Right hindlimb (tissue), 1 donor: ENCODE measurements at places on chromosomes 7 and 10.

DNA sequence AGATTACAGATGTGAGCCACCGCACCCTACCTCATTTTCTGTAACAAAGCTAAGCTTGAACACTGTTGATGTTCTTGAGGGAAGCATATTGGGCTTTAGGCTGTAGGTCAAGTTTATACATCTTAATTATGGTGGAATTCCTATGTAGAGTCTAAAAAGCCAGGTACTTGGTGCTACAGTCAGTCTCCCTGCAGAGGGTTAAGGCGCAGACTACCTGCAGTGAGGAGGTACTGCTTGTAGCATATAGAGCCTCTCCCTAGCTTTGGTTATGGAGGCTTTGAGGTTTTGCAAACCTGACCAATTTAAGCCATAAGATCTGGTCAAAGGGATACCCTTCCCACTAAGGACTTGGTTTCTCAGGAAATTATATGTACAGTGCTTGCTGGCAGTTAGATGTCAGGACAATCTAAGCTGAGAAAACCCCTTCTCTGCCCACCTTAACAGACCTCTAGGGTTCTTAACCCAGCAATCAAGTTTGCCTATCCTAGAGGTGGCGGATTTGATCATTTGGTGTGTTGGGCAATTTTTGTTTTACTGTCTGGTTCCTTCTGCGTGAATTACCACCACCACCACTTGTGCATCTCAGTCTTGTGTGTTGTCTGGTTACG lies 6.0 kb downstream of the PPIA start:
- no peak for DNase-seq

- no peak for DNase-seq
These were observed 8.7 kb upstream of the BHLHA15 start for GRCh38 chr7:98202367-98203195.

GRCh38 chr7:44973610-44974401 lies 5.0 kb downstream of the MYO1G start:
- DNase-seq = no peak

DNA sequence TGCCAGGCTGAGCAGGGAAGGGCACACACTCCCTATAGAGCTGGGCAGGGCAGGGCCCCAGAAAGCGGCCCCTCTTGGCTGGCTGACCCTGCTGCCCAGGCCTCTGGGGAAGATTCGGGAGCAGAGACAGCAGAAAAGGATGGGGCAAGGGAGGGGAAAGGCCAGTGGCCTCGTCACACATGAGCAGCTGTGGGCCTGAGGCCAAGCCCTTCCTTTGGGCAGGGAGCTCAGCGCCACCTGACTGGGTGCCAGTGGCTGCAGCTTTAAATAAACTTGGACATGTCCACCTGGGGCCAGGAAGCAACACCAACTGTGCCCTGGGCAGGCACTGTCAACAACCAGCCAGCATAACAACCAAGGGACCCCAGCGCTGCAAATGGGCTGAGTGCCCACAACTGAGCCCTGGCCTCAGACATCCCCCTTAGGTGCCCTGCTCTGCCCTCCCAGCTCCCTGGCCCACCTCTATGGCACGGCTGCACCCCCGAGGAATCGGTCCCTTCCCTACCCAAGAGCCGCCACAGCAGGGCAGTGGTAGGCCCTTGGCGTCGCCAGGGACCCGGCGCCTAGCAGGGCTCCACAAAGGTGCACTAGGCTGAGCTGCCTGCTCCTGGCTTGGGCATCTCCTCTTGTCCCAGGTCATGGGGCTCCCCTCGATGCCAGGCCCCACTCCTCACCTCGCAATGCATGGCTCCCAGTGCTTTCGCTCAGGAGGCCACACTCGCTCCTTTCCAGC lies 2.6 kb downstream of the CAMK2B start:
- no peak for DNase-seq

DNA sequence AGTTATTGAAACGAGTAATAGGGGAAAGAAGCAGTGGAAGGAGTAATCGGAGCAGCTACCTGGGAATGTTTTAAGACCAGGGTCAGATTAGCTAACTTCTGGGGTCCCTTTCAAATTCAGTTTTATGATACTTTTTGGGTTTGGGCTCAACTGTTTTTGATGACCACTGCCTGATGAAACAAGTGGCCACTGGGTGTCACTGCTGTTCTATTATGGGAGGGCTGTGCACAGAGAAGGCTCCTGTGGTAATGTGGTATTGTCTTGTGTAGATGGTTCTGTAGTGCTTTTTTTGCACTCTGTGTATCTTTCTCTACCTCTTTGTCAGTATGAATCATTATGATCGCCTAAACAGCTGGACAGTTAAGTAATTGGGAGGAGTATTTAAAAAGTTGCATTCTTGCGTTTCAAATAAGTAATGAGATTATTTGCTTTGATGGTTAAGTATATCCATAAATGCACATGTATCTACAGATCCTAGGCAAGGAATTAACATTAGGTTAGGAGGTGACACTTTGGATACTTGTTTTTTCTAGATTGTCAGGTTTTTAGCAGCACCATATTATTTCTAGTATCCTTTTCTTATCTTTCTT lies 128.4 kb downstream of the ABCA13 start:
- DNase-seq = peak; percentile 70

GRCh38 chr10:17430647-17431355 lies 23.6 kb downstream of the ST8SIA6 start:
- peak; percentile 81 for DNase-seq

DNA sequence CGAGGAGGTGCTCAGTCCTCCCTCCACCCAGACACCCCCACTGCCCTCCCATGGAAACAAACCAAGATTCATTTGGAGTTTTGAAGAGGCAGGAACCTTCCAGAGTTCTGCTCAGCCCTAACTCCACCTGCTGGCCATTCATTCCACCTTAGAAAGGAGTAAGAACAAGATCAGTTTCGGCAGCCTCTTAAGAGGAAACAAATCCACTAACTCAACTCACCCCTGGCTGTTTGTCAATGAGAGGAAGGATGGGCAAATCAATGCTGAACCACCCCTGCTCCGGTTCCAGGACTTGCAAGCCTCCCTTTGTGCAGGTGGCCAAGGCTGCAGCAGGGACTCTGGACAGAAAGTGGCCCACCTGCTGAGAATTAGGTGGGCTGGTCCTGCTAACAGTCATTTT lies 26.2 kb downstream of the CCDC3 start:
- no peak for DNase-seq

DNA sequence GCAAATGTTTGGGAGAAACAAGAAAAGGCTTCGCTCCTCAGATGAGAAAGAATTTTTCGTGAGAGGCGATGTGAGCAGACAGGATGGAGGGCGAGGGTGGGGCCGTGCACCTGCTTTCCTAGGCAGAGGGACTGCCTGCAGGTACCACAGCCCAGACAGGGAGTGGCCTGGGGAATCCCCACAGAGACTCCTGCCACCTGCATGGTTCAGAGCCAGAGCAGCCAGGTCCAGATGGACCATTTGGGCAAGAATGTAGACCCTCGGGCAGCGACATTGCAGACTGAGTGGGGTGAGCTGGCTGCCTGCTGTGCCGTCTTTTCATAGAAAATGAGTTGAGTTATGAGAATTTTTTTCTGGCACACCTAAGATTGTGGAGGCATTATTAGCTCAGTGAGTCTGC lies 216.8 kb downstream of the SNX10 start:
- DNase-seq = no peak

GRCh38 chr7:134703782-134704181 lies 57.1 kb downstream of the BPGM start:
- no peak for DNase-seq

DNA sequence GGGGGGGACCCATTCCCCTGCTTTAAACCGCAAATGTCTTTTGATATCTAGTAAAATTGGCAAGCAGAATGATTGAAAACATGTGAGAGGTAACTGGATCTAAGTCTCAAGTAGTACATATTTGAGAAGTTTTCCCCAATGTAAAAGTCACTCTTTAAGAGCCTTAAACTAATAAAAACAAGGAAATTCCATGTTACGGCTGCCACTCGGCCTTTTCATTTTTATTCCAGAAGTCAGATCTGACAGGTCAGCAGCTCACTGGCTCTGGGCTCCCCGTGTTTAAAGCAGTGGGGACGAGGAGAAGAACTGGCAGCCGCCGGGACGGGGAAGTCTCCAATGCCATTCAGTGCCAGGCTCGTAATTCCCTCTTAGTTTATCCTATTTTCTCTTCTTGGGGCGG lies 80.7 kb downstream of the CUX1 start:
- DNase-seq = no peak

DNA sequence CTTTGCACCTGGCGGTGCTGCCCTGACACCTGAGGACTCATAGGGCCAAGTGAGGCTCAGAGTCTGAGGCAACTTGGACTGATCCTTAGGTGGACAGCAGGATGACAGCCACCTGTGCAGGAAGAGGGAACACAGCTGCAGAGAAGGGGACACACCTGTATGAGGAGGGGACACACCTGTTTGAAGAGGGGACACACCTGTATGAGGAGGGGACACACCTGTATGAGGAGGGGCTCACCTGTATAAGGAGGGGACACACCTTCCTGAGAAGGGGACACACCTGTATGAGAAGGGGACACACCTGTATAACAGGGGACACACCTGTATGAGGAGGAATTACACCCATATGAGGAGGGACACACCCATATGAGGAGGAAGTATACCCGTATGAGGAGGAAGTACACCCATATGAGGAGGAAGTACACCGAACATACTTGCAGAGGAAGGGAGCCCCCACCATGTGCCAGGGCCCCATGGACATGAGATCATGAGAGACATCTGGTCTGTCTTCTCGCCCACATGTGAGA lies 285.9 kb downstream of the ADARB2 start:
- no peak for DNase-seq

- DNase-seq = no peak
These were observed 59.8 kb downstream of the GRID1 start for GRCh38 chr10:86306628-86307278.

DNA sequence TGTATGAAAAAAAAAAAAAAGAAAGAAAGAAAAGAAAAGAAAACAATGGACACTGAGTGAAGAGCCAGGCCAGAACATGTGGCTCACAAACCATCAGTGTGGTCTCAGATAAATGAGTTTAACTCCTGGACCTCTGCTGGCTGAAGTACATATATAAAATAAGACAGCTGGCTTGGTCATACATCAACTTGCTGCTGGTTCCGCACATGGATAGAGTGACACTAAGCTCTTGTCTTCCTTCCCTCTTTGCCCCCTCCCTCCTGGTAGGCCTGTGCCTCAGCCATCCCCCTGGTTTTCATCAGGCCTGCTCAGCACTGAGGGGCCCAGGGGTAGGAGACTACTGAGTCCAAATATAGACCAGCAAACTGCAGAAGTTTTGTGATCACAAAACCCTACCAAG lies 58.1 kb upstream of the DGKI start:
- peak; percentile 50 for DNase-seq

DNA sequence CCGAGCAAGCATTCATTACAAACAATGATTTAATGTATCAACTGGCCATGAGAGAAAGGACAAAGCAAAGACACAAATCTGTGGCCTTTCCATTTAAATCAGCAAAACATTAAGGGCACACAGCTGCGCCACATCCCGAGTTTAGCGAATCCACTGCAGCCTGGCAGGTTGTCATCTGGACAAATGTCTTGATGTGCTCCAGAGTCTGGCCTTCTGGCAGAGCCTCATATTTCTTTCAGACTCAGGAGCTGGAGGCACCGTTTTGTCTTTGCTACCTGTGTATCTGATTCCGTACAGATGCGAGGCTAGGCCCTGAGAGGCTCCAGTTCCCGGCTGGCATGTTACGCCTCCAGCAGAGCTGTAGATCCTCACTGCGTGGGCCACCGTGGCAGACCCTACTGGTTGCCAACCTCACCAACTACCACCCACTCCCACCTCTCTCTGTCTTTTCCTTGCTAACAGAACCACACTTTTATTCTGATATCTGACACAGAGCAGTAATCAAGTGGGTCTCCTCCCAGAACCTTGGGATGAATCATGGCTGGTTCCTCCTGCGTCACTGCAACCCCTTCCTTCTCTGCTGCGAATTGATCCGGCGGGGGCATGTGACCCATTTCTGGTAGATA lies 40.9 kb upstream of the EFCAB10 start:
- DNase-seq = no peak

DNA sequence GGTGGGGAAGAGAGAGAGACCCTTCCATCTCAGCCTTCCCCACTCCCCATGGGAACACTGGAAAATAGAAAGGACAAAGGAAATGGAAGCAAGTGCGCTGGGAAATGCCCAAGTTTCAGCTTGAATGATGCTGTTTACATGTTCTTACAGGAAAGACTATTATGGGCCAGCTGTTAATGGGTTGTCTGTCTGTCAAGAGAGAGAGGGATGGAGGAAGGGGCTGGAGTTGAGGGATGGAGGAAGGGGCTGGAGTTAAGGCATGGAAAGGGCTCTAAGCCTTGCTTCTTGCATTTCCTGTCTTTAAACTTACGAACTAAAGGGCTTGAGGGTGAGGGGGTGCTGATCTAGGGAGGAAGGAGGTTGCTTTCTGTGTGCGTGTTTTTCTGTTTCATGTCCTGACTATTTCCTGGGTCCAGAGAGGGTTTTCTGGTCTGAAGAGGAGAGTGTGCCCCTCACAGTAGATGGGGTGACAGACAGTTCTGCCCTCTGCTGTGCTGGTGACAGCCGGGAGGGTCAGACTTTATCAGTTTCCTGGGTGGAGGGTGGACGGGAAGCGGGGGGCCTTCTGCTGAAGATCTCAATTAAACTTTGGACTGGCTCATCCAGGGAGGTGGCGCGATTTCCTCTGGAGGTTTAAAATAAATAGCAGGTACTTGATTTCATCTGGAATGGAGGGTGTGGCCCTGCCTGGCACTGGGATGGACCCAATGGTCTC lies 30.5 kb downstream of the GRK5 start:
- DNase-seq = no peak

- DNase-seq = no peak
These were observed 406.6 kb downstream of the HTR7 start for GRCh38 chr10:90451283-90451682.

- no peak for DNase-seq
These were observed 132.4 kb downstream of the TSPAN12 start for GRCh38 chr7:120725376-120726039.

DNA sequence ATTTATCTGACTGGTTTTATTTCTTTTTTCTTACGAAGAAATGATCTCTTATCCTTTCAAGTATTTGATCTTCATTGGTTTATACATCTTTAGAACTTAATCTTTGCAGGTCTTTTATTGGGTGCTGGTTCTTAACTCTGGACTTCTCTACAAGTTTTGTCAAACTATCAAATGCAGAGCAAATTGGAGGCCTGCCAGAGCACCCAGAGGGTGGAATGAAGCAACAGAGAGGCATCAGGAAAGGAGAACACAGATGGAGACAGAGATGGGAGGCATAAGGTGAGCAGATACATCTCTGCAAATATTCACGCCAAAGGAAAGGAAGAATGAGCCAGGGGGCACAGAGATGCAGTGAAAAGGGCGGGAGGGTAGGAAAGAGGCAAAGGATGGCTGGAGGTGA lies 130.3 kb downstream of the PKD1L1 start:
- no peak for DNase-seq

- peak; percentile 44 for DNase-seq
These were observed 145.4 kb downstream of the LRRC4 start for GRCh38 chr7:127885843-127886242.

- DNase-seq = no peak
These were observed 84.1 kb downstream of the TRIL start for GRCh38 chr7:28874001-28874400.

GRCh38 chr10:42956045-42956444 lies 120.8 kb upstream of the RET start:
- DNase-seq = no peak
